ENCODE measurements at places on chromosomes 3 and 15. TPM values are rescaled to one million over a fixed set of nuclear protein-coding genes. Genes with fewer than 3 reads are reported as not detected.

ROPN1B gene
- polyA plus RNA-seq: not detected

ZNF609 gene
- polyA plus RNA-seq: 12.5 TPM

GASK1A gene
- polyA plus RNA-seq: 2.6 TPM

MUC4 gene
- 0.89 TPM for polyA plus RNA-seq

LRTM1 gene
- polyA plus RNA-seq: 0.23 TPM

GPR149 gene
- not detected for polyA plus RNA-seq

GRCh38 chr3:111723293-111724215, 128.4 kb upstream of the ZBED2 start:
- no peak for DNase-seq

- no peak for DNase-seq
Measured at GRCh38 chr3:171776839-171777583, 33.3 kb downstream of the PLD1 start.

SLC7A14 gene
- polyA plus RNA-seq: not detected

DNA sequence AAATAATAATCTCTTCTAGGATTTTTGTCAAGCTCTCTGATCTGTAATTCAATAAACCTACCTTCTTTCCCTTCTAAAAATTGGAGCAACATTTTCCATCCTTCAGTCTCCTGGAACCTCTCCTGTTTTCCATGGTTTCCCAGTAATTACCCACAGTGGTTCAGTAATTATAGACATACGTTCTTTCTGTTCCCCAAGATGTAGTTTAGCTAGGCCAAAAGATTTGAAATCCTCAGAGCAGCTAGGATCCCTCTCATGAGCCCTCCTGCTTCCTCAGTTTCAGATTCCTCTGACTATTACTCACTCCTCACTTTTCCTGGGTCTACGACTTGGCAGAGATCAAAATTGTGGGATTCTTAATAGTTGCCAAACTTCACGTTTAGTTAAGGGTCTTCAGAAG, 76.9 kb upstream of the IGSF10 start:
- no peak for DNase-seq

LRRC2 gene
- 4.4 TPM for polyA plus RNA-seq

GRCh38 chr3:124463234-124463633, 267.0 kb upstream of the UMPS start:
- no peak for DNase-seq

DNA sequence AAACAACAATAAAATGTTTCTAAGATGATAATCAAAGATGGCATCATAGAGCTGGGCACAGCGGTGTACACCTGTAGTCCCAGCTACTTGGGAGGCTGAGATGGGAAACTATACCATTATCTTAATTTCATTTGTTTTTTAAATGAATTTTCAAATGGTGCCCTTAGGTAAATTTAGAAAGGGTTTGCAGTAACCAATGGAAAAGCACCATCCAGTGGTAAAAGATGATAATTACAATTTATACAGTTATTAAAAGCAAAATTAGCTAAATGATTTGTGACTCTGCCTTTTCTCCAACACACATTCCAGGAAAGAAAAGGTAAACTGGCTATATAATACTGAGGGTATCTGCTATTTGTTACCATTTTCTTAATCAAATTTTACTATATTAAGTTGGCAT, 14.4 kb upstream of the ANKRD28 start:
- DNase-seq: peak; percentile 19

SCAANT1 gene
- polyA plus RNA-seq: not detected

ROPN1 gene
- not detected for polyA plus RNA-seq

DNA sequence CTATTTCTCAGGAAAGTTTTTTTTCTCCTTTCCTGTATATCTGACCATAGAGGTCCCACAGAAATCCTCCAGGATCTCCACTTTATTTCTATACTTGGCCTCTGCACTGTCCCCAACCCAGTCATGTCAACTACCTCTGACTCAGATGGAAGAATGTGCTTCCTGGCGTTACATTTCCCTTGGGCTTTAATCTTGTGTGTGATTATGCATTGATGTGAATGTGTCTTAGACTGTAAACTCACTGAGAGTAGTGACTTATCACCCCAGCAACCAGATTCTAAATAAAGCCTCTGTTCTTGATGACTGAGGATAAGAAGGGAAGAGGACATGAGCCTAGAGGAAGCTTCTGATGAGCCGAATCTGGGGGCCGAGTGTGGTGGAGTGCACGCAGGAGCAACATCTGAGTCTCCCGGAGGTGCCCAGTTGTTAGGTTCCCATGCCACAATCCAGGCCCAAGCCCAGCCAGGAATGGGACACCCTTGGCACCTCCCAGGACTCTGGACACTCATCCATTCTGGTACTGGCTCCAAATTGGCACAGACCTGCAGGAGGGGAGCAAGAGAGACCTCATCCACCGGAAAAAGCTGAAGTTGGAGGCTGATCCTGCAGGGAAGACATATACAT, 32.1 kb upstream of the HEG1 start:
- DNase-seq: no peak

DNA sequence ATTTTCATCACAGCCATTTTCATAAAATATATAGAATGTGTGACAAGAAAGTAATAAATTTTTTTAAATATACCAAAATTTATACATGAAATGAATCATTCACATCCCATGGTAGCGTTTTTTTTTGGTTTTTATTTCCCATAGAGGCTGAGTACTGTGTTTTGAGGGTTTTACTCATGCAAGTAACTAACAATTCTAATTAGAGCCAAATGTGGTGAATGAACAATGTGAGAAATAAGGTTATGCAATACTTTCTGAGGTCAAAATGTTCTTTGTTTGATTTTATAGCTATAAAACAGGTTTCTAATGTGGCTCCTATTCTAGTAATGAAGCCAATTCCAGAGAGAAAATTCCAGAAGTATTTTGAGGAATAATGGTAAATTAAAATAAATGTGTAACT, 386.8 kb downstream of the TBC1D5 start:
- no peak for DNase-seq

LPP gene
- 53.2 TPM for polyA plus RNA-seq

- DNase-seq: peak; percentile 55
Measured at GRCh38 chr15:63372018-63372705, 9.5 kb downstream of the CA12 start.

DNA sequence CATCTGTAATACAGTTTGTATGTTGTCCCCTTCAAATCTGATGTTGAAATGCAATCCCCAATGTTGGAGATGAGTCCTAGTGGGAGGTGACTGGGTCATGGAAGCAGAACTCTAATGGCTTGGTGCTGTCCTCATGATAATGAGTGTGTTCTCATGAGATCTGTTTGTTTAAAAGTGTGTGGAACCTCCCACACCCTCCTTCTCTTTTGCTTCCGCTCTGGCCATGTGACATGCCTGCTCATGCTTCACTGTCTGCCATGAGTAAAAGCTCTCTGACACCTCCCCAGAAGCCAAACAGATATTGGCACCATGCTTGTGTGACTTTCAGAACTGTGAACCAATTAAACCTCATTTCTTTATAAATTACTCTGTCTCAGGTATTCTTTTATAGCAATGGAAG, 794.0 kb upstream of the CFAP20DC start:
- no peak for DNase-seq

- DNase-seq: no peak
Measured at GRCh38 chr3:67033079-67033478, 35.0 kb downstream of the KBTBD8 start.

GPR160 gene
- polyA plus RNA-seq: 52.2 TPM

DNA sequence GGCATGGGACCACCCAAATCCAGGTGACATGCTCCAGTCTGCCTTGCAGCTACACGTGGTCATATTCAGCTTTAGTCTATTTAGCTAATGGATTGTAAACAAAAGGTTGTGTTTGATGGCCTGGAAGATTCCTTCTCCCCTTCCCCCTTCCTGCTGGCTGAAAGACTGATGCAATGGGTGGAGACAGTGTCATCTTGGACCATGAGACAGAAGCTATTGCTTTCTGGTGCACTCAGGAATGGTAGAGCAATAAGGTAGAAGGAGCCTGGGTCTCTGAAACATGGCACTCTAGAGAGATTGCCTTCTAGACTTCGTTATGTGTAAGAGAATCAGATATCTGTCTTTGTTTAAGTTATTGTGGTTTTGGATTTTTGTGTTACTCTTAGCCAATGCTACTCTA, 25.7 kb upstream of the PTX3 start:
- DNase-seq: no peak

CLSTN2 gene
- 23.5 TPM for polyA plus RNA-seq

UBAP1L gene
- 2.5 TPM for polyA plus RNA-seq

DAZL gene
- polyA plus RNA-seq: not detected

- DNase-seq: peak; percentile 81
Measured at GRCh38 chr3:170689893-170690660, 104.2 kb upstream of the SLC7A14 start.

P2RY1 gene
- polyA plus RNA-seq: 3.3 TPM

DNAJA4 gene
- 2.8 TPM for polyA plus RNA-seq

DNA sequence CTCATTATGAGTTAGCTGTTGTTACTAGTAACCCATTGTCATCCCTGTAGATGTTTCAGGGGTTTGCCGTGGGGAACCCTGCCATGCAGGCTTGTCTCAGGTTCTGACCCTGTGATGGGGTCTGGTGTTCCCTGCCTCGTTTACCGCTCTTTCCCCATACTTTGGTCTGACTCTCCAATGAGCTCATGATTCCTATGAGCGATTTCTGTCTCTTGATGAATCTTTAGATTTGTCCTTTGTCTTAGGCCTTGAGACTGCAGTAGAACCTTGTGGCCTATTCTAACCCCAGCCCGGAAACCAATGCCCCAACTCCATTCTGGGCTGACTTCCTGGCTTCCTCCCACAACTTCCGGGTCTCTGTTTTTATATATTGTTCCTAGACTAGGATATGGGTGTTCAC, 11.3 kb upstream of the IQGAP1 start:
- no peak for DNase-seq

ZNF662 gene
- polyA plus RNA-seq: not detected

DNA sequence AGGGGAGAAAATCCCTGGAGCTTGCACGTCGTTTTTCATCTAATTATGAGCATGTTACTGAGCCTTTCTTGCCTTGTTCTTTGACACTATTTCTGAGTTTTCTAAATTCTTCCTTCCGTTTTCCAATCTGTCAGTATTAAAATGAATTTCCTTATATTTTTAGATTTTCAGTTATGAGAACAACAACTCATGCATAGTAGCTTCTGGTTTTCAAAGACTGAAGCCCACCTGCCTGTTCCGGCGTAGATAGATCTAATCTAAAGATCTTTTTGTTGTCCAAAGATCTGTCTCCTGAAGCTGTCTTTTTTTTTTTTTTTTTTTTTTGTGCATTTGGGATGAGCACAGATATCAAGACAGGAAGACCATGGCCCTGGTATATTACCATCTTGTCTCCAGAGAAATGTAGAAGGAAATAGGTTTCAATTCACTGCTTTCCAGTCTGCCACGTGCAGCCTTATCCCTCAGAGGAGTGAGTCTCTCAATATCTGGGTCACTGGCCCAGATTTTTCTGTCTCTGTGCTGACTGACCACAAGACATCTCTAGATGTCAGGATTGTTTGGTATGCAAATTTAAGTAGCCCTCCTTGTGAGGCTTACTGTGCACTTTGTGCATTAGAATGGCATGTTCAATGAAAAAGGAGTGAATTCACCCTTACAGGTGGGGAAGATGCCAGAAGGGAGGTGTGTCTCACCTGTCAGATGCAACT, 222.3 kb upstream of the TMC3 start:
- no peak for DNase-seq

- no peak for DNase-seq
Measured at GRCh38 chr3:14375192-14375591, 27.2 kb upstream of the SLC6A6 start.

CIB2 gene
- 46.3 TPM for polyA plus RNA-seq

DNA sequence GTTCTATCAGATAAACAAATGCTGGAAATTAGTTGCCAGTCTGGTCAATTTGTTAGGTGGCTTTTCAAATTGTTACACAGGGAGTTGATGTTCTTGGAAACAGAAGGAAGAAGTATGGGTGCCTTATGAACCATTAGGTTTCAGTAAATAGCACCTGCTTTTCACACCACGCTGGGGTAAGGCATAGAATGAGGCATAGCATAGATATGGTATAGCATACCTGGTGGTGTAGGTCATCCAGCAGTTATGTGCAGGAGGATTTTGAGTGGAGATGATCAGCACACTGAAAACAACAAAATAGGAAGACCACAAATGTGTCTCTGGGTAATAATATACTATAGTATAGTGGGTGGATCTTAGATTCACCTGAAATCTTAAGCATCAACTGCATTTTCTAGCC, 121.4 kb downstream of the GMPS start:
- no peak for DNase-seq

GRCh38 chr15:31302778-31303725, 23.6 kb upstream of the KLF13 start:
- DNase-seq: no peak

DNA sequence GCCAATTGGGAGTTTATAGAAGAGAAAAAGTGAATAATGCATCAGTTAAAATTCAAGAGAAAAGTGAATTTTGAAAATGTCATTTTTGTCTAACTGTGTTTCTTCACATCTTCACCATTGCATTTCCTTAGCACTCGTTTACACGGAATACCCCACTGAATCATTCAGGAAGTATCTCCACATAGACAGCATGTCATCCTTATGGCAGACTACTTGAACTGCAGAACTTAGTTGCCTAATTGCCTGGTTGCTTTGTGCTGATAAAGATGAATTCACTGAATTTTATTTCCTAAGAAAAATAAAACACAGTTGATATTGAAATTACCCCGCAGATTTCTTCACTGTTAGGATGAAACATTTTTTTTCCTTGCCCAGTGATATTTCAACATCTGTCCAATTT, 627.1 kb downstream of the ROBO1 start:
- no peak for DNase-seq

GRCh38 chr15:38088971-38089370, 154.5 kb downstream of the TMCO5A start:
- DNase-seq: no peak

All from hepatocyte (in vitro differentiated cells).